AG10803 (cell line): ENCODE measurements at places on chromosomes 12 and 14.
A peak's percentile ranks its signal among the peaks of the same experiment; 100 is the strongest.

GRCh38 chr12:124768452-124769162 lies 95.1 kb downstream of the SCARB1 start:
- DNase-seq: no peak

DNA sequence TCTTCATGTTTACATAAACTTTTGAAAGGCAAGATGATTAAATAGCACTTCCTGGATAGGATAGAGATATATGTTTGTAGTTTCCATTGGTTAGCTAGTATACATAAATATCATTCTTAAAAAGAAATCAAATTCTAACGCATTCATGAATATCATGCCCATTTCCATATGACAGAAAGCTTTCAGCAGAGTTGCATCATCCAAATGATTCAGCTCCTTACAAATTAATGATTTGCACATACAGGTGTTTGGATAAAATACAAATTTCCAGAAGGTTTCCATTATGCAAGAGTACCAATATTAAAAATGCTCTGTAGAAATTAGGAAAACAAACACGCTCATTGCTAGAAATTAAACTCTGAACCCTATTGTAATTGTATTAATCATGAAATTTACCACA lies 264.4 kb downstream of the FOXG1 start:
- DNase-seq: no peak

- no peak for DNase-seq
Observed at GRCh38 chr12:30197392-30198057, 413.8 kb upstream of the TMTC1 start.

DNA sequence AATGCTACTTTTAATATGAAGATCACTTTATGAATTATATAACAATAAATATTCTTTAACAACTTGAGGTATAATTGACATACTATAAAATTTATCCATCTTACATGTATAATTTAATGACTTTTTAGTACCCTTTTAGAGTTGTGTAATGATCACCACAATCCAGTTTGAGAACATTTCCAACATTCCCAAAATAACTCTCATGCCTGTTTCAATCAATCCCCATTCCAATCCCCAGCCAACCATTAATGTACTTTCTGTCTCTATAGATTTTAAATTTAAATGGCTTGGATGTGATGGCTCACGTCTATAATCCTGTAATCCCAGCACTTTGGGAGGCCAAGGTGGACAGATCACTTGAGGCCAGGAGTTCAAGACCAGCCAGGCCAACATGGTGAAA lies 23.5 kb upstream of the FRMD6 start:
- DNase-seq: peak; percentile 54

DNA sequence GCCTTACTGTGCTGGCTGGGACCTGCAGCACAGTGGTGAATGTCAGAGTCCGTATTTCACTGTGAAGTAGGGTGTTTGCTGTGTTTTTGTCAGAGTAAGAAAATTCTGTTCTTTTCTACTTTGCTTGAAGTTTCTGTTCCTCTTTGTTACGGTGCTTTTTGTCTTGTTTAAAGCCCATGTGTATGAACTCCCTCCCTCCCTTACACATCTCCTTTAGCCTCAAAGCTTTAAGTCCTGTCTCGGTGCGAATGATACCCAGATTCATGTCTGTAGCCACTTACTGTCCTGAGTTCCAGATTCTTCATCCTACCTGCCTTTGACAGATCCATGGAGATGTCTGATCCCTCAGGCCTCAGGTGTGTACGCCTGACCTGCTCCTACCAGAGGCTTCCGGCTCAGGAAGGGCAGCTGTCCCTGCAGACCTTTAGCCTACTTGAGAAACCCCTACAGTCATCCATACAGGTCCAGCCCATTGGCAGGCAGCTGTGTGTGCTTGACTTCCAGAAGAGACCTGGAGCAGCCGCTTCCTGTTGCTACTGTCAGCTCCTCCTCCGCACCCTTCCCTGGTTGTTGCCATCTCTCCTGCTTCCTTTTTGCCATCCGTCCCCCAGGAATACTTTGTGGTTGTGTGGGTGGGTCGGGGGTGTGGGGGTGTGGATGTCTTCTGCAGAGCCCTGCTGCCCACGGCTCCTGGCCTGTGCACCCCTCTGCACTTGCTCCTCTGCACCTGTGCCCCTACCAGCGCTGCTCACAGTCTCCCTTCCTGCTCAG lies 72.9 kb downstream of the DDX51 start:
- no peak for DNase-seq
